Activated T-helper 2 cell treated with anti-CD3 and anti-CD28 coated beads, Interferon-gamma antibody, Interleukin-2, Interleukin-4, amounts not matched to agents 10 μg/mL and 5 μg/mL and 100 μg/mL, durations not matched to agents 14 hours and 24 hours and 36 hours (primary cell): ENCODE measurements at places on chromosomes 13 and 19.

GRCh38 chr13:80359414-80359777 is 18.5 kb upstream of the SPRY2 start:
- no peaks in the 10 kb centered on the region for H3K27me3 ChIP-seq
- H3K4me1 ChIP-seq, result peaks cover 2% of the 10 kb centered on the region
- H3K4me3 ChIP-seq, result no peak overlapping the region
- H3K36me3 ChIP-seq, result no peaks in the 10 kb centered on the region
- no peak for DNase-seq
- no peak overlapping the region for H3K27ac ChIP-seq

GRCh38 chr13:101700598-101700997 is 248.1 kb downstream of the ITGBL1 start:
- no peaks in the 10 kb centered on the region for H3K4me1 ChIP-seq
- H3K27me3 ChIP-seq, result no peaks in the 10 kb centered on the region
- H3K4me3 ChIP-seq, result no peak overlapping the region

DNA sequence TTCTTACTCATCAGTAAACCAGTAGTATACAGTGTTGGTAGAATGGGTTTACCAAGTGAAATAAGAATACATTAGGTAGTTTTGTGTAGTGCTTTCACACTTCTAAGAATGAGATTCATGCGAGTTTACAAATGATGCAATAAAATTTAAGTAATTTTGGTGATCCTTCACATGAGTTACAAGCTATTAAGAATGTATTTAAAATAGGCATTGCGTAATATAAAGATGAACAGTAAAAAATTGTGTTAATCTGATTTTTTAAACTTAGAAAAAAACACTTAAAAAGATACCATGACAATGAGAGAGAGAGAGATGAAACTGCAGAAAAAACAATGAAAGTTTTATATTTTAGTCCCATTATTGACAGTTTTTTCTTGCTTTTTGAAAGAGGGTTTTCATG is 570.5 kb downstream of the SLITRK6 start:
- no peaks in the 10 kb centered on the region for H3K36me3 ChIP-seq
- no peaks in the 10 kb centered on the region for H3K4me1 ChIP-seq
- H3K27ac ChIP-seq, result no peak overlapping the region
- no peak overlapping the region for H3K4me3 ChIP-seq

DNA sequence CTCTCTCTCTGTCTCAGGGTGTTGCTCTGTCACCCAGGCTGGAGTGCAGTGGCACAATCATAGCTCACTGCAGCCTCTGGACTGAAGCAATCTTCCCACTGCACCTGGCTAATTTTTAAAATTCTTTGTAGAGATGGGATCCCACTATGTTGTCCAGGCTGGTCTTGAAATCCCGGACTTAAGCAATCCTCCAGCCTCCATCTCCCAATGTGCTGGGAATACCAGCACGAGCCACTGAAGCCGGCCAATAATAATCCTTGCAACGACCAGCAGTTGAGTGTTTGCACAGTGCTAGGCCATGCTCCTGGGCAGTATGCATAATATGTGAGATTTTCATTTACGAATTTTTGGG is 640 bp upstream of the EPOR start:
- DNase-seq, result no peak
- H3K4me3 ChIP-seq, result no peak overlapping the region
- peaks cover 3% of the 10 kb centered on the region for H3K36me3 ChIP-seq
- H3K4me1 ChIP-seq, result peaks cover 23% of the 10 kb centered on the region

- no peak for DNase-seq
- H3K27me3 ChIP-seq, result no peaks in the 10 kb centered on the region
- H3K36me3 ChIP-seq, result peaks cover 12% of the 10 kb centered on the region
- no peak overlapping the region for H3K27ac ChIP-seq
- no peak overlapping the region for H3K4me3 ChIP-seq
These were observed 6.2 kb downstream of the ZNF709 start for GRCh38 chr19:12478234-12478941.

DNA sequence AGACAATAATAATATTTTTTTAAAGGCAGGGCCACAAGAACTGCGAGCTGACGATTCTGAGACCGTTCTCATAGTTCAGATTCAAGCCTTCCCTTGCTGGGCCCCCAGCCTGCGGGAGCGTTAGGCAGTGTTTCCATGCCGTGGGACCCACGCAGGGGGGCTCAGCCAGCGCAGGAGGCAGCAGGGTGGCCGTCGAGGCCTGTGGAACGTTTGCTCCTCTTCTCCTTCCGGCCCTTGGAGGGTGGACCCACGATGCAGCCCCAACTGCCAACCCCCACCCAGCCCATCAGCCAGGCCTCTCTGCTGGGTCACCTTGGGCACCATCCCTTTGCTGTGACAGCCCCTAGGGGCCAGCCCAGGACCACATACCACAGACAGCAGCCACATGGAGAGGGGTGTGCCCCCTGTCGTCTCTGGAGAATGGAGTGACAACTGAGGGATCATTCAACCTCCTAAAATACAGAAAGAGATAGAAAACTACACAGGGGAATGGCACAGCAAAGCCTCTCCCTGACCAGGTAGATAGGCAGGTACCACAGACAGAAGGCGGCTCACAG is 46.8 kb downstream of the PDCD5 start:
- no peak overlapping the region for H3K27ac ChIP-seq
- H3K4me1 ChIP-seq, result no peaks in the 10 kb centered on the region
- H3K36me3 ChIP-seq, result peaks cover 15% of the 10 kb centered on the region
- DNase-seq, result no peak
- H3K27me3 ChIP-seq, result no peaks in the 10 kb centered on the region

- no peak overlapping the region for H3K4me3 ChIP-seq
- DNase-seq, result no peak
- peaks cover 34% of the 10 kb centered on the region for H3K36me3 ChIP-seq
- no peak overlapping the region for H3K27ac ChIP-seq
These were observed 21.5 kb downstream of the EBPL start for GRCh38 chr13:49669735-49670309.

DNA sequence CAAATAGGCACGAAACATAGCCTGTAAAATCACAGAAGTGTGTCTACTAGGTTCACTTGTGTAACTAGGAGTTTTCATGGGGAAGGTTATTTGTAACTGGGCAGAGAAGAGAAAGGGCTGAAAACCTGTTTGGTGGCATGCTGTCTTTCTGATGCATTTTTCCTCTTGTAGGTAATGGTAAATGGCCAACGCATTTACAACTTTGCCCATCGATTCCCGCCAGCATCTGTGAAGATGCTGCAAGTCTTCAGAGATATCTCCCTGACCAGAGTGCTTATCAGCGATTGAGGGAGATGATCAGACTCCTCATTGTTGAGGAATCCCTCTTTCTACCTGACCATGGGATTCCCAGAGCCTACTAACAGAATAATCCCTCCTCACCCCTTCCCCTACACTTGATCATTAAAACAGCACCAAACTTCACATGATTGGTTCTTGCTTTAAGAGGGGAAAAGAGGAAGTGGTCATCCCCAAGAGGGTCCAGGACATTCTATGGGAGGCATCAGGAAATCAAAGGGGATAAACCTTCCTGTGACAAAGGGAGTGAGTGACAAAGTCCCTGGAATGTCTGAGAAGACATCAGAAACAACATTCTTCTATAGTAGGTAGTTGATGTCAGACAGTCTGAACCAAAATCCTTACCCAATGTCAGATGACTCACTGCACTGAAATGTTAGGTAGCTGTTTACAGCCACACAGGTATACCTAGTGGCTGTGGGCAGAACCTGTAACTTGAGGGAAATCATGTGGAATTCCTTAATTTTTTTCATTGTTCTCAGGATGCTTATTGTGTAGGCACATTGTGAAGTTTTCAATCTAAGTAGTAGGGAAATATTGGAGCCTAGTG is 5.0 kb downstream of the LGALS14 start:
- DNase-seq, result no peak
- no peak overlapping the region for H3K27ac ChIP-seq
- H3K4me1 ChIP-seq, result peaks cover 36% of the 10 kb centered on the region
- H3K27me3 ChIP-seq, result peaks cover 10% of the 10 kb centered on the region
- H3K36me3 ChIP-seq, result no peaks in the 10 kb centered on the region

DNA sequence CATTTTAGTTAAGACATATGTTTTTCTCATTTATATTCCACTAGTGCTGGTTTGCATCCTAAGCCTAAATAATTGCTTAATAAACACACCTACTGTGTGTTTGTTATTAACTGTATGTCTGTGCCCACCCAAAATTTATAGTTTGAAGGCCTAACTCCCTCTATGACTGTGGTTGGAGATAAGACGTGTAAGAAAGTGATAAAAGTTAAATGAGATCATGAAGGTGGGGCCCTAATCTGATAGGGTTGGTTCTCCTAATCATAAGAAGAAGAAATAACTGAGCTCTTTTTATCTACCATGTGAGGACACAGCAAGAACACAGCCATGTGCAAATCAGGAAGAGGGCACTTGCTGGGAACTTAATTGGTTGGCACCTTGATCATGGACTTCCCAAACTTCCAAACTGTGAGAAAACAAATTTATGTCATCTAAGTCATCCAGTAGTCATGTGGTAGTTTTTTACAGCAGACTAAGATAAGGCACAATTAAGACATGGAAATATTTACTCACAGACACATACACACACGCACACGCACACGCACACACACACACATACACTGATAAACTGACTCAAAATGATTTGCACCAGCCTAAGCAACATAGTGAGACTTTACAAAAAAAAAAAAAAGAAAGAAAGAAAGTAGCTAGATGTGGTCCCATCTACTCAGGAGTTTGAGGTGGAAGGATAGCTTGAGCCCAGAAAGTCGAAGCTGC is 662.1 kb downstream of the PCDH9 start:
- H3K27ac ChIP-seq, result no peak overlapping the region
- DNase-seq, result no peak
- no peak overlapping the region for H3K4me3 ChIP-seq
- no peaks in the 10 kb centered on the region for H3K36me3 ChIP-seq

GRCh38 chr13:51255556-51255955 is 33.4 kb downstream of the FAM124A start:
- H3K36me3 ChIP-seq, result no peaks in the 10 kb centered on the region
- H3K4me3 ChIP-seq, result no peak overlapping the region
- no peaks in the 10 kb centered on the region for H3K4me1 ChIP-seq
- DNase-seq, result no peak

DNA sequence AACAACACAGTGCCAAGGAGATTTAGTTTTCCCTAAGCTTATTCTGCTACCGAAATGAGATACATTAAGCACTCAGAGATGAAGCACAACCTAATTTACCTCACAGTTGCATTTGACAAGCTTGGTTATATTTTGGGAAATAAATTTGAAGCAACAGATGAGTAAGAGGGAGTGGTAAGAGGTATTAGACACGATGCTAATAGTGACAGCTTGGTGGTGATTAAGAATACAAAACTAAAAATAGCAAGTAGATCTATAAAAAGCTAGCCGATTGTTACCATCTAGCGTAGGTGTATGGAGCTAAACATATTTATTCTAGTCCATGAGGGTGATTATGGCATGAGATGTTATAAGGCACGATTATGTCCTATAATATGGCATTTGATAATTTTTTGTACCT is 208.5 kb downstream of the PCCA start:
- no peak for DNase-seq
- no peaks in the 10 kb centered on the region for H3K27me3 ChIP-seq
- no peak overlapping the region for H3K4me3 ChIP-seq
- no peaks in the 10 kb centered on the region for H3K36me3 ChIP-seq
- H3K4me1 ChIP-seq, result no peaks in the 10 kb centered on the region

- no peak for DNase-seq
- peak overlapping the region; percentile 54 for H3K4me3 ChIP-seq
- H3K36me3 ChIP-seq, result no peaks in the 10 kb centered on the region
- H3K27ac ChIP-seq, result peak overlapping the region; percentile 62
- no peaks in the 10 kb centered on the region for H3K27me3 ChIP-seq
These were observed 14.0 kb downstream of the ELL start for GRCh38 chr19:18507727-18508440.

DNA sequence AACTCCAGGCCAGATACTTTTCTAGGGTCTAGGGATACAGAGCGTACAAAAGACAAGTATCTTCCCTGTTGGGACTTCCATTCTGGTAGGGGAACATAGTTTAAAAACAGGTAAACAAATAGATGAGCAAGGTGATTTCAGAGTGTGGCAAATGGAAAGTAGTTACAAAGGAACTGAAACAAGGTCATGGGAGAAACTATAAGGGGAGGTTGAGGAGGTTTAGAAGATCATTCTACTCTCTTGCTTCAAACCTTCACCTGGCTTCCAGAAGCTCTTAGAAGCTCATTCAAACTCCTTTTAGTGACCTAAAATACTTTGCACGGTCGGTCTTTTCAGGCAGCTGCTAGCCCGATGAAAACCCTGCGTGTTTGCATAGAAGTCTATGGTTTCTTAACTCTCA is 9.1 kb downstream of the FFAR2 start:
- H3K4me1 ChIP-seq, result peaks cover 43% of the 10 kb centered on the region
- H3K4me3 ChIP-seq, result no peak overlapping the region
- peaks cover 3% of the 10 kb centered on the region for H3K27me3 ChIP-seq

DNA sequence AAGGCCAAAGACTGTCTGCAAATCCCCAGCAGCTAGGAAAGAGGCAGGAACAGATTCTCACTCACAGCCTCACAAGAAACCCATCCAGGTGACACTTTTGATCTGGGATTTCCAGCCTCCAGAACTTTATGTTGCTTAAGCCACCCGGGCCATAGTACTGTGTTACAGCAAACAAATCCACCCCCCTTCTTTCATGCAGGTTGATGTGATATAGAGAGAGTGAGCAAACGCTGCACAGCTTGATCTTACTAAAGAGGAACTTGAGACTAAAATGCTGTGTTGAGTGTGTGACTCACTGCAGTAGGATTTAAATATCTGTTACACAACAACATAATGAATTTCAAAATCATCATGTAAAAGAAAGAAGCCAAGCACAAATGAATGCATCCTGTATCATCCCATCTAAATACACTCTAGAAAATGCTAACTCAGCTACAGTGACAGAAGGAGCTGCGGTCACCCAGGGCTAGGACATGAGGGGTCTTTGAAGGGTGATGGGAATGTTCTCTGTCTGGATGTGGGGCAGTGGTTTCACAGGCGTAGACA is 32.2 kb downstream of the RCBTB2 start:
- H3K27ac ChIP-seq, result no peak overlapping the region
- no peak overlapping the region for H3K4me3 ChIP-seq
- H3K27me3 ChIP-seq, result no peaks in the 10 kb centered on the region
- no peak for DNase-seq
- peaks cover 88% of the 10 kb centered on the region for H3K4me1 ChIP-seq

DNA sequence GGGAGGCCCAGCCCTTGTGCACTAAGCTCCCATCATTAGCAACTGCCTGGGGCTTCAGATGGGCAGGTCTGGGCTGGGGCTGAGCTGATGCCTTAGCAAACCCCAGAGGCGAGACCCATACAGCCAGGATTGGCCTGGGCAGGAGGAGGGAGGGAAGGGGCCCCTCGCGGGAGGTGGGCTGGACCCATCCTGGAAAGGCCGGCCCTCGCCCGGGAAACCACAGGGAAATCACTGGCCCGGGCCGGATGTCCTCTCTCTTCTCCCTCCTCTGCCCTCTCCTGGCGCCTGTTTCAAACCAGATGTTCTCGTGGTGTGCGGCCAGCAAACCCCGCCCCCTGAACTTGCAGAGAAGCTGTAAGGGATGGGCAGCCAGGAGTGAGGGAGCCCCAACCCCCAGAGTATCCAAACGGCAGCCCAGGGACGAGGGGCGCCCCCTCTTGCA is 43.1 kb downstream of the TMEM255B start:
- no peaks in the 10 kb centered on the region for H3K36me3 ChIP-seq
- no peak for DNase-seq

- no peaks in the 10 kb centered on the region for H3K4me1 ChIP-seq
- H3K27me3 ChIP-seq, result no peaks in the 10 kb centered on the region
- no peak overlapping the region for H3K27ac ChIP-seq
- no peak overlapping the region for H3K4me3 ChIP-seq
- no peak for DNase-seq
- peaks cover 14% of the 10 kb centered on the region for H3K36me3 ChIP-seq
These were observed 140.2 kb downstream of the VWA8 start for GRCh38 chr13:41820581-41821237.

- H3K4me3 ChIP-seq, result no peak overlapping the region
- DNase-seq, result no peak
- no peaks in the 10 kb centered on the region for H3K4me1 ChIP-seq
- no peaks in the 10 kb centered on the region for H3K36me3 ChIP-seq
- H3K27me3 ChIP-seq, result peaks cover 20% of the 10 kb centered on the region
These were observed 23.7 kb upstream of the SHISA2 start for GRCh38 chr13:26075498-26075897.
